ENCODE measurements at places on chromosomes 7 and 10. TPM values are rescaled to one million over a fixed set of nuclear protein-coding genes. Genes with fewer than 3 reads are reported as not detected.

Gene VGF
- not detected for polyA plus RNA-seq

GRCh38 chr10:43292755-43293676, 26.2 kb upstream of the RASGEF1A start:
- DNase-seq = peak; percentile 62

- DNase-seq = no peak
Measured at GRCh38 chr7:92697012-92697411, 106.8 kb upstream of the FAM133B start.

GRCh38 chr7:144776447-144776846, 59.4 kb downstream of the TPK1 start:
- DNase-seq = peak; percentile 18

GRCh38 chr10:26703096-26703495, 5.6 kb downstream of the PDSS1 start:
- DNase-seq = no peak

GRCh38 chr7:150586068-150586784, 19.0 kb downstream of the GIMAP4 start:
- no peak for DNase-seq

GRCh38 chr10:110007701-110008517, at the start of gene ADD3:
ADD3 (plus strand) TSS chr10:110007984; CDS start chr10:110100654, 92,670 bp downstream.
- peak; percentile 97 for DNase-seq

DNA sequence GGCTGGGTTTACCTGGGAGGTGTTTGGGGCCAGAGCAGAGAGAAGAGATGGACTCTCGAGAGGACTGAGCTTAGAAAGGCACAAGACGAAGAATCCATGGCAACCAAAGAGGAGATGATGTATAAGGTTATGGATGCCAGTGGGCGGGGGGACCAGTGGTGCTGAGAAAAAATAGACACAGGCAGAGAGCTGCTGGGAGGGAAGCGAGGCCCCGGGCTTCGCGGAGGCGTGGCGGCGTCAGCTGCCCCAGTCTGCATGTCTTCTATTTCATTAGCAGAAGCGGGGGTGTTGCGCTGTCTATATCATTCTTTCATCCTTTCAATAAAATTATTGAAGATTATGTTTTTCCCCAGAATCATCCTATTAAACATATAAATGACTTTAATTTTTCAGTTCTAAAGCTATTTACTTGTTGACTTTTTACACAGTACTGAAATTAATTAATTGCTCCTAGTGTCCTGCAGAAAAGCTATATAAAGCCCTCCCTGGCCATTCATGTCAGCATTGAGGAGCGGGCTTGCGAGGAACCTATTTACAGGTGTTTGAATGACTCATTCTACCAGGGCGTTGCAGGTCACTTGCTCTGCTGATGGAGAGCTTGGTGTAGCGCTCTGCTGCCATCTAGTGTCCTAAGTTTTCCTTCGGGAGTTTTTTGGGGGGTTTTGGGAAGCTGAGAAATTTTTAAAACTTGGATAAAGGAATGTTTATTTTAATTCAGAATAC, 42.9 kb upstream of the BHLHA15 start:
- DNase-seq = peak; percentile 54

GRCh38 chr10:78165172-78165571, 131.5 kb downstream of the RPS24 start:
- no peak for DNase-seq

Measured in muscle of back (tissue), 13 donors.